K562 (cell line): ENCODE measurements at places on chromosomes 7 and 10. TPM values are rescaled to one million over a fixed set of nuclear protein-coding genes. Genes with fewer than 3 reads are reported as not detected.

The PRLHR gene
- not detected in 2 replicates for polyA plus RNA-seq

The GFRA1 gene
- not detected in 2 replicates for polyA plus RNA-seq

The CALML5 gene
- polyA plus RNA-seq: not detected in 2 replicates

The NKX1-2 gene
- not detected in 2 replicates for polyA plus RNA-seq

The MSRB2 gene
- polyA plus RNA-seq: 5.9 and 8.3 TPM in 2 replicates

The GOT1 gene
- 61.7 and 68.3 TPM in 2 replicates for polyA plus RNA-seq

DNA sequence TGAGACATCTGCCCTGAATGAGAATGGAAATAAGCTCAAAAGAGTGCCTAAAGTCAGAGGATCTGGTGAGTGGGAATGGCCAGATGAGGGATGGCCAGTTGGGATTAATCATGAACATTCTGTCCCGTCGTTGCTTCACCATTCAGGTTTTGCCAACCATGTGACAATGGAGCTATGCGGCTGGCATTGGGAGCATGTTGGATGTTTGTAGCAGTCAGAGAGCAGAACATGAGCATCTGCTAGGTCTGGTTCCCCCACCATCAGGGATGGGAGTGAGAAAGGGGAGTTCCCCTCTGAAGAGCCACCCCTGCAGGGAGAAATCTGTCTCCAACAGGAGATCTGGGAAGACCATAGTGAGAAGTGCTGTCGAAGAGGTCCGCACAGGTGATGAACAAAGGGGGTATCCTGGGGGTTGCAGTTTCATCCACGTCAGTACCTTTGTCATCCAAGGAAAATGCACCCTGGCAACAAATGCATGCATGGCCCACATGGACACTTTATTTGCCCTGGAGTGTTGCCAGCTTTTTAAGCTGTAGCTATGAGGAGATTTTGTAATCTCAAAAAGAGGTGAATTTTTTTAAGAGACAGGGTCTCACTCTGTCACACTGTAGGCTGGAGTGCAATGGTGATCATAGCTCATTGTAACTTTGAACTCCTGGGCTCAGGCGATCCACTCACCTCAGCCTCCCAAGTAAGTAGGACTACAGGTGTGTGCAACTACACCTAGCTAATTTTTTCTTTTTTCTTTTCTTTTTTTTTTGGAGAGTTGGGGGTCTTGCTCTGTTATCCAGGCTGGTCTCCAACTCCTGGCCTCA lies 190.2 kb downstream of the CAMK1D start:
- no peaks in the 10 kb centered on the region for H3K4me1 ChIP-seq
- no peak overlapping the region for H3K4me3 ChIP-seq
- peaks cover 11% of the 10 kb centered on the region for H3K27me3 ChIP-seq
- H3K27ac ChIP-seq: no peak overlapping the region
- DNase-seq: no peak

The KBTBD2 gene
- polyA plus RNA-seq: 27.4 and 30.8 TPM in 2 replicates

DNA sequence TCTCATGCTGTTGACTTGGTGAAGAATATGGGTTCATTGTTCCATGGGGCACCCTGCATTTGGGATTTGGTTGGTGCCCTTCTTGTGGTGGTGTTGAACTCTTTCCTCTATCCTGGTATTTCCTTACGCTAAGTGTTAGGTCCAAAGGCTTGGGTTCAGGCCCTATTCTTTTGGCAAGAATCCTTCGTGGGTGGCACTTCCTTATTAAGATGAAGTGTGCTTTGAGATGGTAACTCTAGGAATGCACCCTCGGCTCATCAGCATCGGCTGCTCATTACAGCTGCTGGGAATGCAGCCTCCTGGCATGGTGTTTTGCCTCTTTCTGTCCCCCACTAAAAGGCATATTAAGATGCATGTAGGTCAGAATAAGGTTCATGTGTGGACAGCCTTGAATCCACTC lies 380.7 kb downstream of the RPS24 start:
- H3K4me1 ChIP-seq: no peaks in the 10 kb centered on the region
- no peak for DNase-seq
- H3K27ac ChIP-seq: no peak overlapping the region
- H3K36me3 ChIP-seq: no peaks in the 10 kb centered on the region
- H3K4me3 ChIP-seq: no peak overlapping the region

The ITGB8 gene
- 0.04 TPM in 1 of 2 replicates, not detected in the other for polyA plus RNA-seq

GRCh38 chr7:4716946-4717795 lies 35.1 kb downstream of the FOXK1 start:
- H3K27me3 ChIP-seq: no peaks in the 10 kb centered on the region
- no peak overlapping the region for H3K4me3 ChIP-seq
- DNase-seq: no peak
- peaks cover 33% of the 10 kb centered on the region; the same call in 2 of the 3 replicates for H3K36me3 ChIP-seq
- H3K4me1 ChIP-seq: peaks cover 26% of the 10 kb centered on the region

GRCh38 chr10:24425151-24425550 lies 216.2 kb downstream of the KIAA1217 start:
- H3K36me3 ChIP-seq: no peaks in the 10 kb centered on the region
- H3K27ac ChIP-seq: no peak overlapping the region
- no peak overlapping the region for H3K4me3 ChIP-seq
- H3K4me1 ChIP-seq: no peaks in the 10 kb centered on the region
- peaks cover 4% of the 10 kb centered on the region; the same call in 1 of the 2 replicates for H3K27me3 ChIP-seq

The SLC16A9 gene
- polyA plus RNA-seq: 1.6 and 2.1 TPM in 2 replicates

GRCh38 chr7:85469446-85470010 lies 282.7 kb upstream of the SEMA3D start:
- no peak for DNase-seq
- H3K27ac ChIP-seq: no peak overlapping the region
- H3K4me1 ChIP-seq: no peaks in the 10 kb centered on the region
- no peaks in the 10 kb centered on the region for H3K27me3 ChIP-seq
- no peak overlapping the region for H3K4me3 ChIP-seq

GRCh38 chr7:17902599-17902998 lies 37.7 kb downstream of the SNX13 start:
- no peak overlapping the region for H3K27ac ChIP-seq
- no peak for DNase-seq
- H3K4me3 ChIP-seq: no peak overlapping the region
- H3K36me3 ChIP-seq: no peaks in the 10 kb centered on the region
- H3K27me3 ChIP-seq: no peaks in the 10 kb centered on the region
- no peaks in the 10 kb centered on the region for H3K4me1 ChIP-seq

- H3K4me1 ChIP-seq: peaks cover 64% of the 10 kb centered on the region
- H3K27me3 ChIP-seq: no peaks in the 10 kb centered on the region
- H3K36me3 ChIP-seq: peaks cover 7% of the 10 kb centered on the region; the same call in 1 of the 3 replicates
Observed at GRCh38 chr10:124624895-124625294, 119.3 kb downstream of the FAM53B start.

GRCh38 chr7:134645935-134646334 lies 718 bp upstream of the BPGM start:
- peaks cover 4% of the 10 kb centered on the region; the same call in 2 of the 3 replicates for H3K4me1 ChIP-seq
- no peaks in the 10 kb centered on the region for H3K36me3 ChIP-seq
- H3K27ac ChIP-seq: peak overlapping the region; percentile 58
- no peaks in the 10 kb centered on the region for H3K27me3 ChIP-seq
- peak; percentile 37 for DNase-seq

DNA sequence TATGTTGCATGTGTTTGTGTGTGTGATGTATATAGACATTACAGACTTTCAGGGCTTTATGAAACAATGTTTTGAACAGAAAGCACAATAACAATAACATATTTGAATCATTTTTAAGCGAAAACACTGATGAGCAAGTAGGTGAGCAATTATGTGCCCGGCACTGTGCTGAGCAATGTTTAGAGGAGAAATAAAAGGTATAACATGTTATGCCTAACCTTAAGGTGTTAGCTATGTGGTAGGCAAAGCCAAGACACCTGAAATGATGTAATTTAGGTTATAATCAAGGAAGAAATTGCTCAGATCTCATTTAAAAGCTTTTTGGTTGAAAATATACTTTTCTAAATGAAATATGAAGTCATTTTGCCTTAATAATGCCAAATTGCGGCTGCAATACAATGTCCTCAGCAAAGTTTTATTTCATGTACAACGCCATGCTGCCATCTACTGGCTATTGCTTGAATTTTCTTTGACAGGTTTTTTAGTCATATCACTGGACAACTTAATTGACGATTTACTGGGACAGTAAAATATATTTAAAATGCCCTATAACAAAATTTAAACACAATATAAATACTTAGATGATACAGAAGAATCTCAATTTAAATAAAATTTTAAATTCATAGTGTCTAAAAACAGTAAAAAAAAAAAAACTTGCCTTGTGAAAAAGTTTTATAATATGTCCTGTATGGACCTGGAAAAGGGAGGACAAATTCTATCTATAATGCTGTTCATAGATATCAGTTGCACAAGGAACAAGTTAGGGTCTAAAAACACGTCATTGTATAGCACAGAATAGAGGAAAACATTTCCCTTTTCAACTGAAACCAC lies 131.1 kb upstream of the CDK1 start:
- H3K36me3 ChIP-seq: no peaks in the 10 kb centered on the region
- H3K27me3 ChIP-seq: no peaks in the 10 kb centered on the region
- H3K4me1 ChIP-seq: peaks cover 3% of the 10 kb centered on the region; the same call in 1 of the 3 replicates

The CLCN1 gene
- polyA plus RNA-seq: 0.01 and 0.09 TPM in 2 replicates

The GATAD1 gene
- 37.2 and 39.2 TPM in 2 replicates for polyA plus RNA-seq

- DNase-seq: no peak
- H3K4me1 ChIP-seq: no peaks in the 10 kb centered on the region
- no peak overlapping the region for H3K4me3 ChIP-seq
- no peaks in the 10 kb centered on the region for H3K36me3 ChIP-seq
- H3K27me3 ChIP-seq: no peaks in the 10 kb centered on the region
Observed at GRCh38 chr7:34086981-34087380, 181.6 kb downstream of the BMPER start.

The RAMP3 gene
- polyA plus RNA-seq: not detected in 2 replicates

DNA sequence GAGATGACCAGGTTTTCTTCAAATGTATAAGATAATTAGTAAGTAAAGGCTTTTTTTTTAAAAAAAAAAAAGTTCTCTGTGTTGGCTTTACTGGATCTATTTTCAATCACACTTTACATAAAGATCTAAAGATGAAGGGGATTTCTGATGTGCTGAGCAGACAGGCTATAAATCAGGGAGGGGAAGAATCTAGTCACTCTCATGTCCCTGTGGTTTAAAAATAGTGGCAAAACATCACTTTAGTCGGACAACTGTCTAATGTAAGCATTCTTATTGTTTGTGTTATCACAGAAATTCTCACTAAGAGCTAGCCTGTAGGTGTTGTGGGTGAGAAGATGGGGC lies 132.7 kb downstream of the ICA1 start:
- no peak overlapping the region for H3K27ac ChIP-seq
- H3K27me3 ChIP-seq: no peaks in the 10 kb centered on the region
- H3K4me3 ChIP-seq: no peak overlapping the region

GRCh38 chr7:29432721-29433120 lies 130.9 kb upstream of the PRR15 start:
- no peaks in the 10 kb centered on the region for H3K4me1 ChIP-seq
- no peaks in the 10 kb centered on the region; the same call in 2 of the 3 replicates for H3K27me3 ChIP-seq
- H3K36me3 ChIP-seq: no peaks in the 10 kb centered on the region

The TRPV5 gene
- polyA plus RNA-seq: not detected in 2 replicates

GRCh38 chr7:99170730-99171074 lies 26.8 kb upstream of the SMURF1 start:
- no peaks in the 10 kb centered on the region for H3K4me1 ChIP-seq
- H3K27me3 ChIP-seq: peaks cover 53% of the 10 kb centered on the region
- no peak for DNase-seq
- no peak overlapping the region for H3K27ac ChIP-seq

DNA sequence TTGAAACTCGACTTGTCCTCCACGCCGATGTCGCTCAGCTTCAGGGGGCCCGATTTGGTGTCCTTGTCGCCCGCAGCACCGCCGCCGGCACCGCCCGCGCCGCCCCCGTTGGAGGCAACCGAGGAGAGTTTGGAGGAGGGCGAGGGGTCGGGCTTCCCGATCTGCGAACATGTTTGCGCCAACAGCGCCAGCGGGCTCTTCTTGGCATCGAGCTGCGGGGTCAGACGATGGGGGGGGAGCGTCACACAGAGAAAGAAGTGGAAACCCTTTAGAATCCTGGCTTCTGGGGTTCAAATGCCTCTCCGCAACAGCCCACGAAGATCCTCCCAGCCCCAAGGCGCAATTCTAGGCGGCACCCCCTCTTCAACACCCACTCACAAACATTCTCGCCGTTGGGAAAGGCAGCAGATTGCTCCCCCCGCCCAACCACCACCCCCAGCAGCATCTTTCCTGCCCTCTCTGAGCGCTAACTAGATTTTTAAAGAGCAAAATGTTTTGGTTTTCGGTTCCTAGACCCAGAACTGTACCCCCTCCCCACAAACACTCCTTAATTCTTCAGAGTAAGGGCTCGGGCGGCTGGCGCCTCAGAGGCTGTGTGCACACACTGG lies 1.3 kb downstream of the ZNF503 start:
- H3K27me3 ChIP-seq: peaks cover 80% of the 10 kb centered on the region
- H3K4me3 ChIP-seq: no peak overlapping the region
- DNase-seq: no peak
- H3K4me1 ChIP-seq: no peaks in the 10 kb centered on the region
- H3K27ac ChIP-seq: no peak overlapping the region

DNA sequence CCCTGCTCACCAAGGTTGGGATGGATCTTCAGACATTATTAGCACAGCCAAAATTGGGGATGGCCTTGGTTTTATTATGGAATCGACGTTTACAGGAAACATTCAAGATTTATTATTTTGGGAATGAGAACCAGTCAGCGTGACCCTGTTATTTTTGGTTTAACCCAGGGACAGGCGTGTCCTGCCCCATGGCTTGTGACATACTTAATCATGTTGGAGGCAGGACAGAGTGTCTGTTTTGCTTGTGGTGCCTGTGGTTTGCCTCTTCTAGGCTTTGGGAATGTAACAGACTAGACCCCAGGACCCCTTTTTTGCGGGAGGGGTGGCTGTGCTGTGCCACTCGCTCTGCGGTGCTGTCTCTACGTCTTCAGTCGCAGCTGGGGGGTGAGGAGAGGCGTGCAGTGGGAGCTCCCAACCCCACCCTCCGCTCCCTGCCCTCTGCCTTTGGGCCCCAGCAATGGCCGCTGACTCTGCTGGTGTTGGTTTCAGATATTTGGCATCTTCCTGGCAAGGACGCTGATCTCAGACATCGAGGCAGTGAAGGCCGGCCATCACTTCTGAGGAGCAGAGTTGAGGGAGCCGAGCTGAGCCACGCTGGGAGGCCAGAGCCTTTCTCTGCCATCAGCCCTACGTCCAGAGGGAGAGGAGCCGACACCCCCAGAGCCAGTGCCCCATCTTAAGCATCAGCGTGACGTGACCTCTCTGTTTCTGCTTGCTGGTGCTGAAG lies 20.1 kb upstream of the SH2D4B start:
- H3K27ac ChIP-seq: no peak overlapping the region
- no peak overlapping the region for H3K4me3 ChIP-seq
- H3K27me3 ChIP-seq: no peaks in the 10 kb centered on the region
- H3K36me3 ChIP-seq: peaks cover 74% of the 10 kb centered on the region
- no peak for DNase-seq
- H3K4me1 ChIP-seq: no peaks in the 10 kb centered on the region; the same call in 2 of the 3 replicates

GRCh38 chr7:95927756-95928155 lies 155.4 kb downstream of the DYNC1I1 start:
- H3K4me3 ChIP-seq: no peak overlapping the region
- DNase-seq: no peak
- no peaks in the 10 kb centered on the region for H3K4me1 ChIP-seq
- H3K27me3 ChIP-seq: peaks cover 3% of the 10 kb centered on the region; the same call in 2 of the 3 replicates
- no peaks in the 10 kb centered on the region for H3K36me3 ChIP-seq
- no peak overlapping the region for H3K27ac ChIP-seq

The PPP1R17 gene
- polyA plus RNA-seq: not detected in 2 replicates

DNA sequence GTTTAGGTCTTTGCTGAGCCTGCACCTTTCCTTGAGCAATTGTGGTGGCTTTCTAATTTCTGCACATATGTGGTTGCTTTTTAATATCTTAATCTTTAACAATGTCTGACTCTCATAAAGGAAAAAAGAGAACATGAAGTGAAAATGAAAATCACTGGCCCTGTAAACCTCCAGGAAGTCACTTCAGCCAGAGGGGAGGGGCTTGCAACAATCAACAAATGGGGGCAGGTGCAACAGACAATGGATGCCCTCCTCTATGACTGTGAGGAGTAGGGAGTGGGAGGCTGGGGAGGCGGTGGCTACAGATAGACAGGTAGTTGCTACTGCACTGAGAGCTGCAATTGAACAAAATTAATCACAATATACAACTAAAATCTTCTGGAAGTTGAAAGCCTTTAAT lies 1377.4 kb downstream of the XPNPEP1 start:
- H3K4me3 ChIP-seq: no peak overlapping the region
- H3K36me3 ChIP-seq: no peaks in the 10 kb centered on the region
- no peak for DNase-seq
- H3K27ac ChIP-seq: no peak overlapping the region
- no peaks in the 10 kb centered on the region for H3K27me3 ChIP-seq
